Stimulated activated CD4-positive, alpha-beta T cell treated with anti-CD3 and anti-CD28 coated beads, Interleukin-1b, Interleukin-23, amount 100 ng/mL, for 24 hours (primary cell): ENCODE measurements at places on chromosomes 11 and 22.

- no peak for DNase-seq
Observed at GRCh38 chr11:118442908-118443589, 6.8 kb downstream of the KMT2A start.

DNA sequence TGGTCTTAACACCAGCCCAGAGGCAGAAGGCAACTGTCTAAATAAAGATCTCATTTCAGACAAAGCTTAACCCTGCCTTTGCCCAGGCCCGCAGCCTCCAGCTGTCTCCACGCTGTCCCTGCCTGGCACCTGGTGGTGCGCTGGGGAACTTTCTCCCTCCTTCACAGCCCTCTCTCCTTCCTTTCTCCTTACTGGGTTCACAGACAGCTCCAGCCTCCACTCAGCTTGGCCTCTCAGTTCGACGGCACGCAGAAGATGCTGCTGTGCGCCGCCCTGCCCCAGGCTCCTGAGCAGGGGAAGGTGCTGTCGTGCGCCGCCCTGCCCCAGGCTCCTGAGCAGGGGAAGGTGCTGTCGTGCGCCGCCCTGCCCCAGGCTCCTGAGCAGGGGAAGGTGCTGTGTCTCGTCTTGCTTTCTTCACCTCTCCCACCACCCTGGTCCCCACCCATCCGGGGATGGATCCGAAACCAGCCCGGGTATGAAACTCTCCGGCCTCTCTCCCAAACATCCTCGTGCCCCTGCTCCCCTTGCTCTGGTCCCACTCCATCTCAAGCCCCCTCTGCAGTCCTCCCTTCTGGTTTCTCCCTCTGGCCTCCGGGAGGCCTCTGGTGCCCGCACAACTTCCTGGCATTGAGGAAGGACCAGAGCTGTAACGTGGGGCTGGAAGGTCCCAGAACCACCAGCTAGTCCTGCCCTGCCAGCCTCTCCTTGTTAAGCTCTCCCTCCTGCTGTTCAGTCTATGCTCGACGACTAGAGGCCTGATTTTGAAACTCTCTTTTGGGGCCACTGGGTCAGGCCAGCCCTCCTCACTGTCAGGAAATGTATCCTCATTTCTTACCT is 22.9 kb upstream of the JAM3 start:
- no peak for DNase-seq

DNA sequence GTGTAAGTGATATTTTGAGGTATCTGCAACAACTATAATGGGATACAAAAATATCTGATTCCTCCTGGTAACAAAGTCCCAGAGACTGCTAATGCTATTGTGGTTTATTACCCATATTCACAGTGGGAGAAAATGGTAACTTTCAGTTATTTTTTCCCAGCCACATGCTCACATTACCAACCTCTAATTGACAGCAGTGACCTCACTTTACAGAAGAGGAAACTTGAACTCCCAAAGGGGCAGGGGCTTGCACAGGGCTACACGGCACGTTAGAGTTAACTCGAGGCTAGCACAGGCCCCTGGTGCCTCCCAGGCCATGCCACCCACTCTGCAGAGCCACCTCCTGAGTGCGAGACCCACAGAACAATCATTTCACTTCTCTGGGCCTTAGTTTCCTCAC is 132.4 kb downstream of the TENM4 start:
- no peak for DNase-seq

GRCh38 chr11:70699294-70700221 is 301.2 kb downstream of the CTTN start:
- DNase-seq = no peak

DNA sequence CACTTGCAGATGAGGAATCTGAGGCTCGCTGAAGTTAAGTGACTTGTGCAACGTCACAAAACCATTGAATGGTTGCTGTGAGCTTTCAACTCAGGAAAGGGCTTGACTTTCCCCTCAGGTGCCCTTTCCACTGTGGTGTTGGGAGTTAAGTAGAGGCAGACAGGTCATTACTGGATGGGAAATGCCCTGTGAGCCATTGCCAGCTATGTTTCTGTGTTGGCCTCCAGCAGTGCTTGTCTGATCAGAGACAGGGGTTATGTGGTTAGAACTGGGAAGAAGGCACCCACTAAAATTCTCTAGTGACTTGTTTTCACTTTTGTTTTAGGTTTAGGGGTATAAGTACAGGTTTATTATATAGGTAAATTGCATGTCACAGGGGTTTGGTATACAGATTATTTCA is 96.6 kb downstream of the FDX1 start:
- DNase-seq = no peak

DNA sequence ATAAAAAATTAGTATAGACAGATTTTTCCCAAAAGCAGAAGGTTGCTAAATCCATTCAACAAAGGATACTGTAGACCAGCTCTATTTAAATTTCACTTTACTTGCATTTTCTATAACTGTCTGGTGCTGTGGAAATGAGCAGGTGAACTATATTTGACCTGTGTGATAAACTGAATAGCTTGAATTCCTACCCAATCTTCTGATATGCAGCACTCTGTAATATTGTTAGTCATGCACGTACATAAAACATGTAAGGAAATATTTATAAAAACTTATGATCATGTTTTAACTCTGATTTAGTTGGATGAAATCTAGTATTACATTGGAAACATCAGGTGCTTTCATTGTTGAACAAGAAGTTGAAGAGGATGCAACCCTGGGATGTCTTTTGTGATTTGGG is 213.6 kb downstream of the DBX1 start:
- no peak for DNase-seq

- DNase-seq = no peak
Observed at GRCh38 chr11:87193756-87194470, 156.2 kb downstream of the TMEM135 start.

DNA sequence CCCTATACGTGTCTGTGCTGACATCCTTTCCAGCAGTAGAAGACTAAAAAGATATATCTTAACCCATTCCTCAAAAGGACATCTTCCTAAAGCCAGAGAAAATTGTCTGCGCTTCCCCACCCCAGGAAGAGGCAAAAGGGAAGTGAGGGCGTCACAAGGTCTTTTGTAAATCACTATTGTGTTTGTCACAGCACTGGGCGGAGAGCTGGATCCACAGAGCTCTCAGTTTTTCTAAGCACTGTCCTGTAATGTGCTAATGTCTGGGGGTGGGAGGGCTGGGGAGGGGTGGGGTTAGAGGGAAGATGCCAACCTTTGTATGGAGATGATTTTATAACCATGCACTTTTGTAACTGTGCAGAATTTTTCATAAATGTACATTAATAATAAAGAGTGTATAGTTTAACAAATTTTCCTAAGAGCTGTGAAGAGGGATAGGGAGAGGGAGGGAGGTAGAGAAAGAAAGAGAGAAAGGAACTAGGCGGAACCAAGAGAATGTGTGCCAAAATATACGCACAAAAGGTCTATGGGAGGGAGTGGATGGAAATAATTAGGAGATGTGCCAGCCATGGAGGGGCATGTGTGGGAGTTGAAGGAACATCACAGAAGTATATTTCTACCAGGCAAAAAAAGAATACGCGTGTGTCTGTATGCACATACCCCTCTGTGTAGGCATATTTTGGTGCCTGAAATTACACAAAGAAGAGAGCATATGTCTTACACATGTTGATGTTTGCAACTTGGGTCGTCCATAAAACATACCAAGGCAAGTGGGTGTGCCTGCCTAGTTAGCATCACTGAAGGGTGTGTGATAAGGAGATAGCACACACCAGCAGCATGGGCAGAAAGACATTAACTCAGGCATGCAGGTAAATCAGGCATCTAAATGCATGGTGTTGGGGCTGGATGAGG is 9.8 kb downstream of the LRRC55 start:
- DNase-seq = no peak

DNA sequence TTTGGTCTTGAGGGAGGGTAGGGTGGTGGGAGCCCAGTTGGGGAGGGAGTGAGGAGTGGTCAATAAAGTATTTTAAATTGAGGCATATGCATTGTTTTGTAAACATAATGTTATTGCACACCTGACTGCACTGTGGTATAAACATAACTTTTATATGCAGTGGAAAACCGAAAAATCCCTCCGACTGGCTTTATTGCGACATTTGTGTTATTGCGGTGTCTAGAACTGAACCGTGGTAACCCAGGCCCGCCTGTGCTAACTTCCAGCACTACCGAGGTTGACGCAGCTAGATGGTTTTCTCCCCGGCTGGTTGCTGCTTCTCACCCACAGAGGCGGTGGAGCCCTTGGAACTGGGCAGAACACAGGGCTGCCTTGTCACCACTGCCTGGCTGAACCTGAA is 7.6 kb upstream of the RNH1 start:
- no peak for DNase-seq

DNA sequence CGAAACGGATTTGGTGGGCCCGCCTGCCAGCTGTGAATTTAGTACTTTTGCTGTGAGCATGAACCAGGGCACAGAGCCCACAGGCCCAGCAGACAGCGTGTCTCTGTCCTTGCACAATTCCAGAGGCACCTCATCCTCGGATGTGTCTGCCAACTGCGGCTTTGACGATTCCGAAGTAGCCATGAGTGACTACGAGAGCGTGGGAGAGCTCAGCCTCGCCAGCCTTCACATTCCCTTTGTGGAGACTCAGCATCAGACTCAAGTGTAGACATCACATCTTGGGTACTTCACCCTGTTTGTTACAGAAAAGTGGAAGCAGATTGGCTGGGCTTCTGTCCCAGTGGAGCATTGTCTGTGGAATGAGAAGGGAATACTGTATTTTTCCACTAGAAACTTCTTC is 78.6 kb upstream of the MTNR1B start:
- DNase-seq = no peak

GRCh38 chr11:121117788-121118187 is 16.7 kb downstream of the TECTA start:
- no peak for DNase-seq

- no peak for DNase-seq
Observed at GRCh38 chr22:39252461-39253434, 8.0 kb upstream of the PDGFB start.

- no peak for DNase-seq
Observed at GRCh38 chr11:117972629-117973502, 13.3 kb upstream of the IL10RA start.

DNA sequence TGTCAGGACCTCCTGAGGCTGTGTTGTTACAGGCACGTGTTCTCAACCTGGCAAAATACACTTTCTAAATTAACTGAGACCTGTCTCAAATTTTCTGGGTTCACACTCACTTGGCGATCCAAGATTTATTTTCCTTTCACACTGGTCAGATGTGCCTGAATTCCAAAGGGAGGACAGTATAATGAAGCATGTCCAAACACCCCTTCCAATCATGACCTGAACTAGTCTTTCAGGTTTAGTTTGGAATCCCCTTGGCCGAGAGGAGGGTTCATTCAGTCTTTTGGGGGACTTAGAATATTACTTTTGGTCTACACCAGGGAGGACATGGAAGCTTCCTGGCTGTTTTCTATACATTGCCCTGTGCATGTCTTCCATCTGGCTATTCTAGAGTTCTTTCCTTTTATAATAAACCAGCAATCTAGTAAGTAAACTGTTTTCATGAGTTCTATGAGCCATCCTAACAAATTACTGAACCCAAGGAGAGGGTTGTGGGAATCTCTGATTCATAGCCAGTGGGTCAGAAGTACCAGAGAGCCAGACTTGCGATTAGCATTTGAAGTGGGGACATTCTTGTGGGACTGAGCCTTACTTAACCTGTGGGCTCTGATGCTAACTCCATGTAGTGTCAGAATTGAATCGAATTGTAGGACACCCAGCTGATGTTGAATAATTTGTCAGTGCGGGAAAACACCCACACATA is 14.8 kb upstream of the TMEM216 start:
- no peak for DNase-seq

GRCh38 chr22:46040471-46041465 is 63.8 kb upstream of the WNT7B start:
- no peak for DNase-seq

GRCh38 chr22:44127356-44127755 is 53.4 kb upstream of the PARVG start:
- DNase-seq = no peak

DNA sequence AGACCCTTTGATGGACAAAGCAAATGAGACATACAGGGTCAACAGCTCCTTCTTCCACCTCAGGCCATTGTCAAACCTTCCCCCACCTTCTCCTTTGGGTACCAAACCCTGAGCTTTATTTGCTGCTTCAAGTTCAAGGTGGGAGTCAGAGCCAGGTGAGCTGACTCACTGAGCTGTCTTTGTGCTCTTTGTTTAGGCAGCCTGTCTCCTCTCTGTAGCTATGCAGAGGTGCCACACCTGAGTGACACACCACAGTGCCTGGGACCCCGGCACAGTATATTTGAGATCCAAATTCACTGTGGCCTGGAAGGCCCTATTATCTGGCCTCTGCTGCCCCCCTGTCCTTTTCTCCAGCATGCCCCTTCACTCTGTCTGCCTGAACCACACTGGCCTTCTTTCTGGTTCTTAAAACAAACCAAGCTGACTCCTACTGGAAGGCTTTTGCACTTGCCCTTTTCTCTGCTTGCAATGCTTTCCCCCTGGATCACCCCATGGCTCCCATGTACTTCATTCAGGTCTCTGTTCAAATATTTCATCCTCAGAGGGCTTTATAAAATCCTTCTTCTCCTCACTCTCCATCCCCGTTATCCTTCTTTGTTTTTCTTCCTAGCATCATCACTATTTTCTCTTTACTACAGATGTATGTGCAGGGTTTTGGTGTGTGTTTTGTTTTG is 16.1 kb downstream of the LMO2 start:
- no peak for DNase-seq

DNA sequence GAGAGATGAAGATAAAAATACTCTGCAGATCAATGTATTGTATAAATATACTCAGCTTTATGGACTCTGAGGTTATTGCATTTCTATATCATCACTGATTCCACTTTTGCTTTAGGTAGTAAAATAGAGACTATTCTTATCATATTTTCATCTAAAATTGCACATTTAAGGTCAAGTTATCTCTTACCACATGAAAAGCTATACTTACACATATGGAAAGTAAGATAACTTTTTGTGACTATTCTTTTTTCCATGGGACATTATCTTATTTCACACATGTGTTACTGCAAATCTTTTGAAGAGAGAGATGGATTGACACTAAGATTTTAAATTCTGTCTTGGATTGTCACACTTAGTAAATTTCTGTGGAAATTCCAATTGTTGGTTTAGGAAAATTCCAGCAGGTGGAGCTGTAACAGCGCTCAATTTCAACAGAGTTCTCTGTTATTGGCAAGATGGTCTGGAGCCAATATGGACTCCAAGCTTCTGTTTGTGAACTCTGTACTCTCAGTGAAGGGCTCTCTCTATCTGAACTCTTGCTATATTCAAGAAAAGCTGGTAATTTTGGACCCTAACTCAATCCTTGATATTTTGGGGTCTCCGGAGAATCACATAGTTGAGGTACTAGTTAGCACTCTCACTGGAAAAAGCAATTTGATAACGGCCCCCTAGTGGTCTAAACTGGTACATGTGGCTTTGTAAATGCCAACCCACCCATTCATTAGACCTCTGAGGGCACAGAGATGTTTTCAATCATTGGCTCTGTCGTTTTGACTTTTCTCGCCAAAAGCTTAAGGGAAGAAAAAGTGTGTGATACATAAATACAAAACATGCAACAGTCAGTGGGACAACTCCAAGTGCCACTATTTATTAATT is 429.7 kb downstream of the ETS1 start:
- peak; percentile 34 for DNase-seq
